ENCODE measurements at places on chromosomes 5 and 9. TPM values are rescaled to one million over a fixed set of nuclear protein-coding genes. Genes with fewer than 3 reads are reported as not detected.

GRCh38 chr5:10601246-10602030 is 37.6 kb downstream of the ANKRD33B start:
- DNase-seq, result peak; percentile 84

OTP gene
- total RNA-seq, result not detected

EGR1 gene
- 10.0 TPM for total RNA-seq

GRCh38 chr9:71646131-71646530 is 122.2 kb downstream of the CEMIP2 start:
- DNase-seq, result no peak

DNA sequence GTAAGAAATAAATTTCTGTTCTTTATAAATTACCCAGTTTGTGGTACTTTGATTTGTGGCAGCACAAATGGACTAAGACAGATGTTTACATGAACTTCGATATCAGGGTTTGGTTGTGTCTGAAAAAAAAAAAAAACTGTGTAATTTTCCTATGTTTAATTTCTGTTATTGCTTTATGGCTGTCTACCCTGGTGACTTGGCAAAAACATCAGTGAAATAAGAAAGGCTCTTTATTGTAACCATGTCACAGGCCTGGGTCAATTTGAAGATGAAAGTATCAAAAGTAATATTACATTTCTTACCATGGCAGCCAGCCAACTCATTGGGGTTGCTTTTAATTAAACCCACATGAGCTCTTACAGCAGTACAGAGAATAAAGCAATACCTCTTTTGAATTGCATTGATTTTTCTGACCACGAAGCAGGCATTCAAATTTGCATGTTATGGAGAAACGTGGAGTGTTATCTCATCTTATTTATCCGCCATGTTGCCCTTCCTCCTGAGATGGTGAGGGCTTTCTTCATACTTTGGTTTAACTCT is 20.6 kb upstream of the SV2C start:
- DNase-seq, result no peak

PTGDS gene
- total RNA-seq, result 130 TPM

DNA sequence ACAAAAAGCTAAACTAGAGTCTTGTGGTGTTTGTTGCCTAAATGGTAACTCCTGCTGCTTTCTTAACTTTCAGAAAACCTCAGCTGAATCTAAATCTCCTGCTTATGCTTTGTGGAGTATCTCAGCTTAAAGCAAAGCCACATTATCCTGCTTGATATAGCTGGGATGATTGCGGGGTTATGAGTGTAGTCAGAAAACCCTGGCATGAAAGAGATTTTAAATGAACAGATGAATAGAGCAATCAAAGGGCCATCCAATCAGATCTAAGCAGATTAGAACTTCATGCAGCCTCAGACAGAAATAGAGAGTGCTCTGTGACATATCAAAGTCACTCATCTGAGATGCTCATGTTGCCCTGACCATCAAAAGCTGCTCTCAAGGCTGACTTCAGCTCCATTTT is 305.5 kb downstream of the DMRT2 start:
- DNase-seq, result no peak

- DNase-seq, result no peak
These were observed 702.1 kb downstream of the SEMA5A start for GRCh38 chr5:8843771-8844170.

Data from psoas muscle (tissue), 8 donors.